A172 (cell line): ENCODE measurements at places on chromosomes 11 and 22. TPM values are rescaled to one million over a fixed set of nuclear protein-coding genes. Genes with fewer than 3 reads are reported as not detected.

DNA sequence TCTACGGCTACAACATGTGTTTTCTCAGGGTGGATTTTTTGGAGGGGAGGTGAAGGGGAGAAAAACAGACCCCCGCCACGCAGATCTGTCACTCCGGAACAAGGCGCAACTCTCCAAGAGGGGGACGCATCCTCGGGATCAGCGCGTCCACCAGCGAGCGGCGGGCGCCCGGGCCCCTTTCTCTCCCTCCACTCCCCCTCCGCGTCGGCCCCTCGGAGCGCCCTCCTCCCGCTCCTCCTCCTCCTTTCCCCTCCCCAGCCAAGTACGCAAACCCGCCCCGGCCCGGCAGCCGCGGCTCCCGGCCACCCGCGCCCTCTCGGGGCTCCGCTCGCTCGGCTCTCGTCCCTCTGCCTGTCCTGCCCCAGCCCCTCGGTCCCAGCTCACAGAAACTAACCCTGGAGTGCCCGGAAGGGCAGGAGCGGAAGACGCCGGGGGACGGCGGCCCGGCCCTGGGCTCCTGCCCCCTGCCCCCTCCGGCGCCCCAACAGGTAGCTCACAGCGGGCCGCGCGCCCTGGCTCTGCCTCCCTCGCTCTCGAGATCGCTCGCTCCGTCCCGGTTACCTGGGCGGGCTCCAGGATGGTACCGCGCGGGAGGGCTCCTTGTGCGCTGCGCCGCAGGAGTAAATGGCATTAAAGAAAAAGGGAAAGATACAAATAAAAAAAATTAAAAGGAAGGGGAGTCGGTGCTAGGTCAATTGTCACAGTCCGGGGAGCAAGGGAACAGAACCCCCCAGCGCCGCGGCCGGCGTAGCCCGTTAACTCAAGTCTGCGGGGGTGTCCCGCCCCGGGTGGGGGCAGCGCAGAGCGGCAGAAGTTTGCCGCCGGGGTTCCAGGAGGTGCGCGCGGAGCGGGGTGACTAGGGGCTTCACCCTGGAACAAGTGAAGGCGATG is 131.4 kb upstream of the C11orf58 start:
- no peak for DNase-seq

- DNase-seq, result no peak
These were observed 21.3 kb upstream of the PHF21A start for GRCh38 chr11:46142561-46142960.

DNA sequence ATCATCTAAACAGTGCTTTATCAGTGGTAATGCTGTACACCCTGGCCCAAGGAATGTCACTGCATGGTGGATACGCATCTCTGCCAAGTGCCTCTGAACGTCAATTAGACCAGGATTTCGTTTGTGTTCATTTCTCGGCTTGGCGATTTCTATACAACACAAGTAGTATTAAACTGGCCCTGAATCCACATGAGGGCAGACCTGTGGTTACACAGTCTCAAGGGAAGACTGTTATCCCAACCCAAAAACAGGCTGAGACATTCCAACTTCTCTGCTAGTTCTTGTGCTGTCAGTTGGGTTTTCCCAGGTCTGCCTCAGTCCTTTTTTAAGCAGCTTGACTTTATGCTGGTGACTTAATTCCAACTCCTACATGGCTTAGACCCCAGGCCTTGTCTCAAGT is 58.1 kb downstream of the HIRA start:
- no peak for DNase-seq

GRCh38 chr11:70312401-70313357 is 42.2 kb downstream of the PPFIA1 start:
- DNase-seq, result no peak

GRCh38 chr22:39559456-39560105 is 11.0 kb upstream of the CACNA1I start:
- peak; percentile 33 for DNase-seq

- no peak for DNase-seq
These were observed 717.4 kb downstream of the DLG2 start for GRCh38 chr11:84909740-84910139.

DNA sequence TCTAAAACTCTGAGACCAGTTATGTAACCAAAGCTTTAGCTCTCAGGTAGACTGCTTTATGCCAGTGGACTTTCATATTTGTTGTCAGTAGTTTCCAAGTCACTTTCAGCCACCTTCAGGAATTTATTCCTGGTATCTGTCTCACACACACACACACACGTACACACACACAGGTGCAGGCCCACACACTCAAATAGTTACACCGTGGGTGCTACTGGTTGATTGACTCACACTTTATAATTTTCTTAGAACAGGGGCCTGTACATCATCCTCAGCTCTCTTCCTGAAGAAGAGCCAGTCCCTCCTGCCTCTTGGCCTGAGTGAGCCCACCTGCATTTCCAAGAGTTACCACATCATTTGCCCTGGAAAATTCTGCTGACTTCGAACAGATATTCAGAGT is 555.2 kb downstream of the SOX6 start:
- DNase-seq, result no peak

GRCh38 chr11:27694992-27695391 is 5.3 kb downstream of the BDNF start:
- peak; percentile 44 for DNase-seq

- DNase-seq, result no peak
These were observed 26.5 kb downstream of the RPL27A start for GRCh38 chr11:8709002-8709672.

- peak; percentile 42 for DNase-seq
These were observed 32.1 kb upstream of the GNB1L start for GRCh38 chr22:19886605-19887255.

DNA sequence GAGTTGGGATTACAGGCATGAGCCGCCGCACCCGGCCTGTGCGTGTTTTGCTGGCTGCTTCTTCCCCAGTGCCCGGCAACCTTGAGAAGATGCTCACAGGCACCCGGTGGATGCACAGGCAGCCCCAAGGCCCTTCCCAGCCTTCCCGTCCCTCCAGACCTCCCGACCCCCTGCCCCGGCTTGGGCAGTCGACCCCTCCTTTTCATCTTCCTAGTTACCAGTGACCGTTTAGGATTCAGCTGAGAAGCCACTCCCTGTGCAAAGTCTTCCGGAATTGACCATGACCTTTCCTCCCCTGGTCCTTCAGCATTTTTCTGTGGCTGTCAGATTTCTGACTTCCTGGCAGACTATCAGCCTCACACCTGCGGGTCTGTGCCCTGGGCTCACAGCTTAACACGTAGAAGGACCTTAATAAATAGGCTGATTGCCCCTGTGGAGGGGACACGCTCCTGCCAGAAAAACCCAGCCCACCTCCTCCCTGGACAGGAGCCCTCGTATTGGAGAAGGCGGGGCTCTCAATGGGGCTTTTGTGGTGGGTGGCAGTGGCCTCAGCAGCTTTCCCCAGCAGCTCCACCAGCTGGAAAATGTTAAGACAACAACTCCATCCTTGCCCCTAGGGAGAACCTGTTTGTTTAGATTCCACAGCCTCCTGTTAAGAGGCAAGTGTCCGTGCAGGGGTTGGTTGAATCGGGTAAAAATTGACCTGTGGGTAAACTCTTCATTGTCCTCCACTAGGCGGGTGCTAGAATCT is 10.4 kb upstream of the ANO1 start:
- no peak for DNase-seq

DNA sequence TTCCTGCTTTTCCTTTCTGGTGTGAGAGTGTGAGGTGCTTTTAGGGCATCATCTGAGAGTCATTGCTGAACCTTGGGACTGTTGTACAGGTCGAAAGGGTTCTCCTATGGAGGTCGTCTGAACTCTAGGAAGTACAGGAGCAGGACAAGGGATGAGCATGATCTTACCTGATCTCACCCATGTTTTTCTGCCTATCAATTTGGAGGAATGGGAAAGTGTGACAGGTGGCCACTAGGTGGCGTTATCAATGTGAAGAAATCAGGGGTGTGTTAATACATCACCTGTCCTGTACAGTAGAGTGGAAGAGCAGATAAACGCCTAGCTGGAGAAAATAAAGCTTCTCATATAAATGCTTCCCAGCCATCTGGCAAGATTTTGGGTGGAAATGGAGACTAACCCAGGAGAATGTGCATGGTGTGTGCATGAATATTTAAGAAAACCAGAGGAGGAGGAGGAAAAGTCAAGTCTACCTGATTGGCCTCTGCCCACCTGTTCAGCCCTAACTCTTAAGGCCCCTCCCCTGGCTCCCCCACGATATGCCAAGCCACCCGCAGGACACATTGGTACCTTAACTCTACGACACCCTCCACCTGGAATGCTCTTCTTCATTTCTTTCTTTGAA is 72.0 kb upstream of the NARS2 start:
- peak; percentile 57 for DNase-seq

GRCh38 chr22:33879796-33880195 is 40.5 kb downstream of the LARGE1 start:
- no peak for DNase-seq

DNA sequence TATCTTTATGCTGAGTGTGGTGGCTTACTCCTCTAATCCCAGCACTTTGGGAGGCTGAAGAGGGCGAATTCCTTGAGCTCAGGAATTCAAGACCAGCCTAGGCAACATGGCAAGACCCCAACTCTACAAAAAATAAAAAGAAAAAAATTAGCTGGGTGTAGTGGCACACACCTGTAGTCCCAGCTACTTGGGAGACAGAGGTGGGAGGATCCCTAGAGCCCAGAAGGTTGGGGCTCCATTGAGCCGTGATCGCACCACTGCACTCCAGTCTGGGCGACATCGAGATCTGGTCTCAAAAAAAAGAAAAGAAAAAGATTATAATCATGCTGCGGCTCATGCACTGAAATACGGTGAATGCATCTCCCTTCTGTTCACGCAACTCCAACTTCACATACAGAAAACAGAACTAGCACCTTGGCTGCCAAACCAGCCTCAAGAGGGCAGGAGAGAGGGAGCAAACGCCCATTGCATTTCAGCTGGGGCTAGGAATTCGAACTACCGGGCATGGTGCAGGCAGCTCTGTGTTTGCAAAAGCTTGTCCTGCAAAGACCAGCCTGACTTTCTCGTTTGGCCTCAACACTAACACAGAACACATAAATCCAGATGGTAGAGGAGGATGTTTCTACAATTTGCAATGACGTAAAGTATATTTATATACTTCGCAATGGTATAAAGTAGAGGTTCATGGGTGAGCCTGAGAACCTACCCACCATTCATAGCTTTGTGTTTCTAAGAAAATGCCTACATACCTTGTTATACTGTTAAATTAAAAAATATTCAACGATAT is 6.3 kb upstream of the SYNGR1 start:
- peak; percentile 37 for DNase-seq

DNA sequence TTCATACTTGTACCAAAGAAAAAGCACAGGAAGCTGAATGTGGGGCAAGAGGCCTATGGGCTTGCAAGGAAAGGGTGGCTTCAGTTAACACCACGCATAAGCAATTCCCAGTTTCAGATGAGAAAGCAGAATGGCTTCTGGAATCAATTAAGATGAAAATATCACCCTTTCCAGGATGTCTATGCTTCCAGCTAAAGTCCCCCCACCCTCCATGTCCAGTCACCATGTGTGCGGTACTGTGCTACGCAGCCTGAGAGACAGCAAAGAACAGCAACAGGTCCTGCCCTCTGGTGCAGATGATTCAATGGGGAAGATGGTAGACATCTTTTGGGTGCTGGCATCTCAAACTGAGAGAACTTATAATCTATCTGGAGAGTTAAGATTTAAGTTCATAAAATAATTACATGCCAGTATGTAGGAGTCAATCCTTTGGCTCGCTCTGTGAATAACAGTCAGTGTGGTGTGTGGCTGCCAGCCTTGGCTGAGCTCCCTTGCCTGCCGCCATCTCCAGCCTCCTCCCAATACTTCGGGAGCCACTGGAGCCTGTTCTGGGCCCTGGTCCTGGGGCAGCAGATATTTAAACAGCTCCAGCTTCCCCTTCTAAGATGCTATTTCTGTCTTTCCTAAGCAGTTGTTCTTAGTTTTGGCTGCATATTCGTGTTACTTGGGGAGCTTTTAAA is 44.5 kb downstream of the ME3 start:
- no peak for DNase-seq

- DNase-seq, result peak; percentile 84
These were observed 49.3 kb downstream of the WT1 start for GRCh38 chr11:32385998-32386397.

- no peak for DNase-seq
These were observed 117.8 kb downstream of the GGTLC2 start for GRCh38 chr22:22761963-22762772.

DNA sequence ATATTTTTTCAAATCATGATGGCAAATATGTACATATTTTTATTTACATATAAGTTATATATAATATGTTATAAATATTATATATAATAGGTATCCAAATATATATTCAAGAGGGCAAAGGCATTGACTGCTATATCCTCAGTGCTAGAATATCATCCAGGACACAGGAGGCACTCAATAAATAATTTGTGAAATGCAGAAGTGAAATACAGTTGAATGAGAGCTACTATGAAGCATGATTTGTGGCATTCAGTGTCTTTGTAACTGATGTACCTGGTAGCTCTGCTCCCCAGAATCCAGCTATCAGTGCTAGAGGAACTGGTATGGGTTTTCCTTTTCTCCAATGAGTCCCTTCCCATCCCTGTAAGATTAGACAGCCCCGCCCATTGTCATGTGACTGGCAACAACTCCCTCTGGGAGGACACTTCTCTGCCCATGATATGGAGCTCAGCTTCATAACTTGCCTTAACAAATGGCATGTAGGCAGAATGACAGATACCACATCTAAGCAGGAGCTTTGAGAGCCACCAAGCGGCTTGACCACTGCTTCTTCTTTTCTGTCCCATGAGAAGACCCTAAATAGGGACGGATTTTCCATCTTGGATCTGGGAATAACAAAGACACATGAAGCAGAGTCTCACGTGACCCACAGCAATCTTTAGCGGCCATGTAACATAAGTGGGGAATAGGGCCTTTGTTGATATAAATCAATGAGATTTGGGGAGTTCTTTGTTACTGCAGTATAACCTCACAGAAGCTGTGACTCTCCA is 10.2 kb upstream of the CD82 start:
- DNase-seq, result no peak

- peak; percentile 36 for DNase-seq
These were observed 125.3 kb downstream of the APOL5 start for GRCh38 chr22:35842954-35843353.

DNA sequence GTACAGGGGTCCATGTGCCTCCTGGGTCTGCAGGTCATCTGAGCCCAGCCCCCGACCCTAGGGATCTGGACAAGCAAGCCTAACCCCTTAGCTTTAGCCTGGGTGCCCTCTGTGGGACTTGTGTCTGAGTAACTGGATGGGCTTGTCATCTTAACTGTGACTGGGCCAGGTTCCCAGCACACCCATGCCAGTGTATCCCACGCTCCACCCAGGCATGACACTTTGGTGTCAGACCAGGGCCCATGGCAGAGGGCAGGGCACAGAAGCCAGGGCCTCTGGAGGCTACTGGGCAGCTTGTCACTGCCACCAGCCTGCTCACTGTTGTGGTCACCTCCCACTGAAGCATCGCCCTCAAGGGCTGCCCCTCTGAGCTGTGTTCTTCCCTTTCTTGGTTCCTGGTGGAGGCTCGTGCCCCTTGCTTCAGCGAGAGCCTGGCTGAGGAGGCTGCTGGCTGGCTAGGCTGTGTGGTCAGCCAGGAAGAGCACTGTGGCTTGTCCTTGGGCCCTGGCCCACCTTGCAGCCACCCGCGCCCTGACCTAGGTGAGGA is 80.8 kb downstream of the ST3GAL4 start:
- no peak for DNase-seq

AQP11 gene
- total RNA-seq, result 5.8 and 8.4 TPM in 2 replicates

TBX1 gene
- 3.7 and 7.4 TPM in 2 replicates for total RNA-seq

TMEM86A gene
- 1.7 and 2.8 TPM in 2 replicates for total RNA-seq

IFTAP gene
- total RNA-seq, result 67.2 and 79.2 TPM in 2 replicates

CD3D gene
- not detected in 2 replicates for total RNA-seq

ARHGAP20 gene
- not detected in 2 replicates for total RNA-seq

RAB38 gene
- total RNA-seq, result not detected in 2 replicates

DAGLA gene
- total RNA-seq, result 0.09 and 1.2 TPM in 2 replicates

PRR33 gene
- total RNA-seq, result not detected in 2 replicates

ISX gene
- total RNA-seq, result not detected in 2 replicates
